ENCODE measurements at places on chromosomes 11 and 22.

DNA sequence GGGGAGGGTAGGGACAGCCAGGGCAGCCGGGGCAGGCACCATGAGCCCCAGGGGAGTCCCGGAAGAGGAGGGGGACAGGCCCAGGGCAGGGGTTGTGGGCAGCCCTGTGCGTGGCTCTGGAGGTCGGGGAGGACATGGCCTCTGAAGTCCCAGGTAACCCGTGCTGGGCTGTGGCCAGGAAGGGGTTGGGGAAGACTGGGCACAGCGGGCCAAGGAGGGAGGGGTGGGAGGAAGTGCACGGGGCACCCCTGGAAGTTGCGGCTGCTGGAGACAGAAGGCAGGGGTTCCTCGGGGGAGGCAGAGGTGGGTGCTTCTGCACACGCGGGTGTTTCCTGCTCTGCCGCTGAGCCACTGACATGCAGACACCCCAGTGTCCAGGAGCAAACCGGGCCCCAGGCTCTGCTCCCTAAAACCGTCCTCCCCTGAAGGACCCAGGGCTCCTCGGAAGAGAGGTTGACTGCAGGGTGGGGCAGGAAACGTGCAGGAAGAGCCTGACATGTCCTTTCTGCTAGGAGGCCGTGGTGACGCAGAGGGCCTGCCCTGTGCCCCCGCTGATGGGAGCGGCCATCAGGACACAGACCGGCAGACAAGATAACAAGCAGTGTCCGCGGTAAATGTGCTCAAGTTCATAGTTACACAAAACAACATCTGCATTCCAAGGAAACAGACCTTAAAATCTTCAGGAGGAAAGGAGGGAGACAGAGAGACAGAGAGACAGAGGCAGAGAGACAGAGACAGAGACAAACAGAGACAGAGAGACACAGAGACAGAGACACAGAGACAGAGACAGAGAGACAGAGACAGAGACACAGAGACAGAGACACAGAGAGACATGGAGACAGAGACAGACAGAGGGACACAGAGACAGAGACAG is 5.7 kb downstream of the TNNI2 start:
- DNase-seq, result no peak

DNA sequence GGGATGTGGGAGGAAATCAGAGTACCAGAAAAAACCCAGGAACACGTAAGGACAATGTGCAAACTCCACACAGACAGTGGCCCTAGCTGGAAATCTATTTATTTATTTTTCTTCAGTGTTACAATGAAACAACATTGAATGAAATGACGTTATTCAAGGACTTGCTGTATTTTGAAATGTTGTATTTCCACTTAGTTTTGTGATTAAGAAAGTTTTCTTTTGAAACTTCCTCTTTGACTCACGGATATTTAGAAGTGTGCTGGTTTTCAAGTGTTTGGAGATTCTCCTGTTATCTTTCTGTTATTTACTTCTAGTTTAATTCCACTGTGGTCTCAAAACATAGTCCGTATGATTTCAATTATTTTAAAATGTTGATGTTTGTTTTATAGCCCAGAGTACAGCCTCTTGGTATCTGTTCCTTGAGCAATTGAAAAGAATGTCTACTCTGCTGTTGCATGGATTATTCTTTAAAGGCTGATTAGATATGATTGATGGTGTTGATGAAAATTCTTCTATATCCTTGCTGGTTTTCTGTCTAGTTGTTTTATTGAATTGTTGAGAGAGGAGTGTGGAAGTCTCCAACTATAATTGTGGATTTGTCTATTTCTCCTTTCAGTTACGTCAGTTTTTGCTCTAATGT is 141.0 kb downstream of the ARHGAP20 start:
- no peak for DNase-seq

DNA sequence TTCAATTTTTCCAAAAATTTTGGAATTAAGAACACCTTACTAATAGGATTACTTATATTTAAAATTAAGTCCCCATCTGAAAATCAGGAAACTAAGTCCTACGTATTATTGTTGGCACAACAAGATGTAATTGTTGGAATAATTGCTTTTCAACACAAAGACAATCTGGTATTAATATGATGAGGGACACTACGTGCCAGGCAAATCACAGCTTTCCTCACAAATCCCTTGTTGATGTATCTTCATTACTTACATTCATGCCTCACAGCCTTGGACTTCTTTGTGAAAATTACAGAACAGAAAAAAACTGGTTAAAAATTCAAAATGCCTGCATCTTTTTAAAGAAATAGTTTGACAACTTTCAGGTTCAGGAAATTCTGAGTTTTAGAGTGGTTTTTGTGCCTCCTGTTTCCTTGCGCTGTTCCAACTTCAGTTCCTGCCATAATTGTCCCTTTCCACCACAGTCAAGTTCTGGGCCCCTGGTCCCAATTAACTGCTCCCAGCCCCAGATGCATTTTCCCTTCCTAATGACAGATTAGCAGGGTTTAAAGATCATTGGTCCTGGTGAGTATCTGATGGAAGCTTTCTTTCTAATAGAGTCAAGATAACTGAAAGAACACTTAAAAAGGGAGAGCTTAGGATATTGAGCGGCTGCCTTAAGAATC is 23.3 kb upstream of the CCDC34 start:
- no peak for DNase-seq

DNA sequence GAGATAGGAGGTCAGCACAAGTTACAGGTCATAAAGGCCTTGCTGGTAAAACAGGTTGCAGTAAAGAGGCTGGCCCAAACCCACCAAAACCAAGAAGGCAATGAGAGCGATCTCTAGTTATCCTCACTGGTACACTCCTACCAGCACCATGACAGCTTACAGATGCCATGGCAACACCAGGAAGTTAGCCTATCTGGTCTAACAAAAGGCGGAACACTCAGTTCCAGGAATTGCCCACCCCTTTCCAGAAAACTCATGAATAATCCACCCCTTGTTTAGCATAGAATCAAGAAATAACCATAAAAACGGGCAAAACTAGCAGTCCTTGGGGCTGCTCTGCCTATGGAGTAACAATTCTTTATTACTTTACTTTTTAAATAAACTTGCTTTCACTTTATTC is 43.5 kb upstream of the B3GAT1 start:
- no peak for DNase-seq

- DNase-seq, result no peak
Measured at GRCh38 chr11:13479688-13480087, 16.1 kb downstream of the PTH start.

GRCh38 chr22:33476206-33476605 is 418.0 kb upstream of the SYN3 start:
- no peak for DNase-seq

- no peak for DNase-seq
Measured at GRCh38 chr22:28914201-28914600, 30.8 kb downstream of the ZNRF3 start.

- no peak for DNase-seq
Measured at GRCh38 chr11:76589964-76590950, 80.3 kb downstream of the LRRC32 start.

GRCh38 chr22:49332691-49333090 is 495.0 kb downstream of the BRD1 start:
- DNase-seq, result no peak

DNA sequence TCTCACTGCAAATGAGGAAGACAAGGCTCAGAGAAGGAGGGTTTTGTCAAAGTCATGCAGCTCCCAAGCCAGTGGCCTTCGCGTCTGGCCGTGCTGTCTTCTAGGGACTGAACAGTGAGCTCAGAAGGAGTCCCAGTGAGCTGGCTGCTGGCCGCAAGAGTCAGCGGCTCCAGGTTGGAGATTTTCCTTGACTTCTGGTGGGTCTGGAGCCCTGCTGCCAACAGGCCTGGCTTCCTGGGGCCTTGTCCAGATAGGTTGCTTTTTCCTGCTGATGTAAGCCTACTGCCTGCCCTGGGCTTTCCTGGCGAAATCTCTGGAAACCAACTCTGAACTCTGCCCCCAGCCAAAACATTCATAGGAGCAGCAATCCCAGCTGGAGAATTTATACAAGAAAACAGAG is 272.7 kb upstream of the CADM1 start:
- no peak for DNase-seq

- DNase-seq, result no peak
Measured at GRCh38 chr22:49946612-49947295, 13.8 kb upstream of the PIM3 start.

GRCh38 chr22:41369837-41370236 is 11.9 kb upstream of the TEF start:
- DNase-seq, result no peak

DNA sequence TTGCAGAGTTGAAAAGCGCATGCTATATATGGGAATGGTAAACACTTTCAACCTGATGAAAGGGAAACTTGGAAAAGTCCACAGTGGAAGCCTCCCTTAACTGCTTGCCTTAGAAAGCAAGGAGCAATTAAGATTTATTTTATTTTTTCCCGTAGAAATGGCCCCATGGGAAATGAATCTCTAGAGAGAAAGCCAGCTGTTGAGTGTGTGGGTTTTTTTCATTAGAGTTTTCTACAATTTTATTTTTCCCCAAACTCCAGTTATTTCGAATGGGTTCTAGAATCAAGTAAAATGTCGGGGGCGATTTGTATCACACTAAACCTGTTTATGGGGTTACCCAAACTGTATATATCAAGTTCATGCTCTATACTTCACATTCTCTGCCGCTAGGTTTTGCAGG is at the start of gene OR5M3:
TSS of gene OR5M3 (minus strand) at position 101 of the 400 bp plus-strand sequence. CDS start 2,855 bp downstream, outside the sequence.
- no peak for DNase-seq

Measured in smooth muscle cell of the brain vasculature (primary cell).